ENCODE measurements at places on chromosomes 7 and 10. TPM values are rescaled to one million over a fixed set of nuclear protein-coding genes. Genes with fewer than 3 reads are reported as not detected.

KCNIP2 gene
- 568 TPM for total RNA-seq

DNA sequence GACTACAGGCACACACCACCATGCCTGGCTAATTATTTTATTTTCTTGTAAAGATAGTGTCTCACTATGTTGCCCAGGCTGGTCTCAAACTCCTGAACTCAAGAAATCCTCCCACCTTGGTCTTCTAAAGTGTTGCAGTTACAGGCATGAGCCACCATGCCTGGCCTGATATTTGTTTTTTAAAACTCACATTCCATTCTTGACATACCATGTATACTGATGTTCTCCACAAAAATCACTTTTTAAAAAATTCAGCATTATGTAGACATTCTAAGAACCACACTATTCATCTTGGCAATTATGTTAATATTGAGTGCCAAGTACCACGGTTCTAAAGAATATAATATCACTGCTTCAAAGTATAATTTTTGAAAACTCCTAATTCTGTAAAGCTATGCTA is 43.5 kb downstream of the IDE start:
- DNase-seq: no peak

DNA sequence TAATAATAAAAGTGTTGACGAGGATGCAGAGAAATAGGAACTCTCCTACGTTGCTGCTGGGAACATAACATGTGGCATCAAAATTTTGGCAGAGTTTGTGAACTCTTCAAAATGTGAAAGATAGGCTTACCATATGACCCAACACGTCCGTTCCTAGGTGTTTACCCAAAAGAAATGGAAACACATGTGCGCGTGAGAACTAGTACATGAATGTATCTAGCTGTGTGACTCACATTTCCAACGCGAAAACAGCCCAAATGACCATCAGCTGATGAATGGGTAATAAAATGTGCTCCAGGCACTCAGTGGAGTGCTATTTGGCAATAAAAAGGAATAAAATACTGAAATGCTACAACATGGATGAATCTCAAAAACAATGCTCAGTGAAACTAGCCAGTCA is 10.4 kb upstream of the ELFN1 start:
- DNase-seq: no peak

- DNase-seq: no peak
These were observed 36.5 kb upstream of the ECHDC3 start for GRCh38 chr10:11705722-11706121.

DNA sequence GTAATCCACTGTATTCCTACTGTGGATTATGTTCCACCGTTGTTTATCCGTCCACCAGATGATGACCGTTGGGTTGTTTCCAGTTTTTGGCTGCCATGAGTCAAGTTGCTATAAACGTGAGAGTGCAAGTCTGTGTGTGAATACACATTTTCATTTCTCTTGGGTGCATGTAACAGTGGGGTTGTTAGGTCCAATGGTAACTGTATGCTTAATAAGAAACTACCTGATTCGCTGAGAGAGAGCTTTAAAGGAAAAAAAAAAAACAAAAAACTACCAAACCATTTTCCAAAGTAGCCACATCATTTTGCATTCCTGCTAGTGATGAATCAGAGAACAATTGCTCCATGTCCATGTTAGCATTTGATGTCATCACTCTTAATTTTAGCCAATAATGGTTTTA is 15.9 kb downstream of the UBN2 start:
- no peak for DNase-seq

Measured in left ventricle myocardium superior (tissue), 1 donor.